SK-N-SH treated with all-trans-retinoic acid at 6 μM for 48 hours (cell line): ENCODE measurements at places on chromosomes 11 and 22.
A peak's percentile ranks its signal among the peaks of the same experiment; 100 is the strongest.

DNA sequence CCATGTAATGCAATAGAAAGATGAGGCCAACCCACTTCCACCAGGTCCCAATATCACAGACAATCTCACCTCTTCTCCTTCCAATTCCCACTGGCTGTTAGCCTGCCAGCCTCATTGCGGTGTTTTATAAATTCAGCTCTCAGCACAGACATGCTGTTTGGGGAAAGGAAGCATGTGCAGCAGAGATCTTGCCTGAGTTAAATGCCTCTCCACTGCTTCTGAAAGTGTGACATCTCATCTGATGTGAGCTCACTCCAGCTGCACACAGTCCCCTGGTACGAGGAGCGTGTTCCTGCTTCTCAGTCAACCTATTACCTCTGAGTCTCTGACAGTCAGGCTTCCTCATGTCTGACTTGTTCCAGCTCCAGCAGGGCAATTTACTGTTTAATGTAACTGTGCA lies 122.7 kb upstream of the GUCY1A2 start:
- ATAC-seq: no peak; the same call in 2 of the 3 replicates

DNA sequence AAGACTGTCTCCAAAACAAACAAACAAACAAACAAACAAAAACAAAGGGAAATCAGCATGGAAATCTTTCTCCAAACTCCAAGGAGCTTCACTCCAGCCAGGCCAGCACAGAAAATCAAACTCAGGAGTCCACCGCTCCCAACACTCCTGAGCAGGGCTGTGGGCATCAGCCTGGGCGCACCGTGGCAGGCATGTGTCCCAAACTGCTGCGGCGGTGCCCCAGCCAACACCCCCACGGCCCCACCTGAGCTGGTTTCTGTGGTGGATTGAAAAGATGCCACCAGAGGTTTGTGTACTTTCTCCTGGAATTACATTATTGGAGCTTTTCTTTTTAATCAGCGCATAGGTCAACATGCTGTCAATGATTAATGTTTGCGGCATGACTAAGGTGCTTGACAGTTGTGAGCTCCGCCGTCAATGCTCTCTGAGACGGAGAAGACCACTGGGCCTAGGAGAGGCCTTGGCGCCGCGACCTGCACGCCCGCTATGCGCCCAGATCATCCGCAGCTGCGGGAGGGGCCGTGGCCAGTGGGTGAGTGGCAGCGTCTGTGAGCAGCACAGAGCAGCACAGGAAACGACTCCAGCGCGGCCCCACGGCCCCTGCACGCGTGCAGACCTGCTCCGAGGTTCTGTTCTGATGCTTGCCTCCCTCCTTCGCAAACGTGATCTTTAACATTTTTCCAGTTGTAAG lies 18.1 kb downstream of the DRD4 start:
- ATAC-seq: no peak

DNA sequence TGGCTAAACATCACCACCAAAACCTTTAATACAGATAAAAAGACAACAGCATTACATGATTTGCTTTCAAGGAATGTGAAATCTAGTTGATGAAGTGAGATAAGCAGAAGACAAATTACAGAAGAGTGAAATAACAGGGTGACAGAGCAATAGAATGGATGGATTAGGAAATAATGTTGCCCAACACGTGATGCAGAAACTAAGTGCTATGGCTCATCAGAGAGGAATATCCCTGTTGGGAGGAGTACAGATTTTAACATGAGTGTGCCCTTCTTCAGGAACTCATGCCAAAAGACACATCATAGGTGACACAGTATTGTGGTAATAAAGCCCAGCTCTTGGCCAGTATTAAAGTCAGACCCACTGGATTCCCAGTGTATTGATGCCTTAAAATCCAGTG lies 176.6 kb upstream of the RAG2 start:
- peak; percentile 78 for ATAC-seq

- no peak for ATAC-seq
Observed at GRCh38 chr11:70587075-70587389, 188.7 kb downstream of the CTTN start.

DNA sequence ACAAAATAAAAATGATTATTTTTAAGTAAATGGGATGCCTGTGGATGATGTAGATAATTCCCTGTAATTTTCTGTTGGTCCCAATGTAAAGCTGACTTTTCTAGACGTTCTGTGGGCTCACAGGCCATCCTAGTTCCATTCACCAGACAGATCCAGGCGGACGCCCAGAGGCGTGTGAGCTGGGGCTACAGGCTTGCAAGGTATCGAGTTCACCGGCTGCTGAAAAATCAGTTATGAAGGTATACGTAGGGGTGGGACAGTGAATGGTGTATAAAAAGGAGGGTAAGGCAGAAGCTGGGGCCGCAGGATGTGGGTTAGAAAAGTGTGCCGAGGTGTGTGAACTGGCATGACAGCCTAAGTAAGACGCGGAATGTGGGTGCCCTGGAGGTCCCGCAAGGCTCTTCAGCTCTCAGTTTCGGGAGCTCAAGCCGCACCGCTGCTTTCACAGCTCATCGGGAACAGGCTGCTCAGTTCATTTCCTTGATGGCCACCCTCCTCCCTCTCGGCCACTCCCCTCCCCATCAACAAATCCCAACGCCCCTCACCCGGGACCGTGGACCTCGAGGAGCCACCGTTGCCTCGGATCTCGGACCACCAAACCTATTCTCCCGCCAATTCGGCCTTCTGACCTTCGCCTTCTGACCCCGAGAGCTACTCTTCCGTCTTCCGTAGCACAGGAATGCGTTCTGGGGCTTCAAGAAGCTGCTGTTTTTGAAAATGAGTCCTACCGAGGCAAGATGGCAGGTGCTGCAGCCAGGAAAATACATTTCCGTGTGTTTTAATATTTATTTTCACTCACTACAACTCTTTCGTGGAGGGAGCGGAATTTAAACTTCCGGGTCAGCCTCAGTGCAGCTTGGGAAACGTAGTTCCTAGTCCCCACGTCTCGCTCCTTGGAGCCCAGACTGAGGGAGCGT lies at the start of gene XNDC1N:
TSS of gene XNDC1N (minus strand) at position 775 of the 917 bp plus-strand sequence. CDS start 5,241 bp downstream, outside the sequence.
- ATAC-seq: peak; percentile 95

DNA sequence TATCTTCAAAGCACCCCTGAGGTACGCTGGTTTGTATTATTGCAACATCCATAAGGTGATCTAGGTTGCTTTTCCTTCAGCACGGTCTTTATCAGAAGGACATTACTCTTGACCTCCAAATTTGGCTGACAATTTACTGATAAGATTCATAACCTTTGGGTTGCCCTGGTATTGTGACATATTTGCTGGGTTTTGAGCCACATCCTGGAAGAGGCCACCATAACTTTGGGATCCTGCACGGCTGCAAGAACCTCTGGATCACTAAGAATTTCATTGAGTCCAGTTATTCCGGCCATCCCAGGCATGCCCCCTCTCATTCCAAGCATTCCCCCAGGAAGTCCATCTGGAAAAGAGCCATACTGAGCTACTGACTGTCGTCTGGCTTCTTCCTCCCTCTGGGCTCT lies 6.5 kb upstream of the PLET1 start:
- no peak for ATAC-seq

DNA sequence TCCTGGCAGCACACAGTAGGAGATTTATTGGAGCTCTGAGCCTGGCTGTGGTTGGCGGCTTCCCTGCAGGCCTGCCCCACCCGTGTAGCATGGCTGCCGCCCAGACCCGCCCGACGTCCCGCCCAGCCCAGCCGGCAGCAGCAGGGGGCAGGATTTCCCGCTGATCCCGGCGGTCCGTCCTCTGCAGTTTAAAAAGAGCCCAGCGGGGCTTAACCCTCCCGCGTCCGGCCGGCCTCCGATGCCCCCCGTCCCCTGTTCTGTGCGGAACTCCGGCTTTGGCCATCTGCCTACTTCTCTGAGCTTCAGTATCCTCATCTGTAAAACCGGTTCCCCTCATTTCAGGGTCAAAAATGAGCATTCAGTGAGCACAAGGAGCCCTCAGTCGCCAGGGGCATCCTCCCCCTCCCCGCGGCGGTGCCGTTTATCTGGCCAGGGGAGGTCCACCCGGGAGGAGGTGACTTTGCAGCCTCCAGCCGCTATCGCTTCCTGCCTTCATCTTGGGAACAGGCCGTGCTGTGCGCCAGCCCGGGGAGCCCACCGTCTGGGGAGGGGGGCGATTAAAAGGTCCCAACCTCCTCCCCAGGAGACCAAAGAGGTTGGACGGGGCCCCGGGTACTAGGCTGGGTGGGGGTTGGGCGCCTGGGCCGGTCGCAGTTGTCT lies at the start of gene GAS2L1:
TSS of gene GAS2L1 (plus strand) at position 476 of the 660 bp plus-strand sequence. CDS start 1,456 bp downstream, outside the sequence.
- ATAC-seq: peak; percentile 78

DNA sequence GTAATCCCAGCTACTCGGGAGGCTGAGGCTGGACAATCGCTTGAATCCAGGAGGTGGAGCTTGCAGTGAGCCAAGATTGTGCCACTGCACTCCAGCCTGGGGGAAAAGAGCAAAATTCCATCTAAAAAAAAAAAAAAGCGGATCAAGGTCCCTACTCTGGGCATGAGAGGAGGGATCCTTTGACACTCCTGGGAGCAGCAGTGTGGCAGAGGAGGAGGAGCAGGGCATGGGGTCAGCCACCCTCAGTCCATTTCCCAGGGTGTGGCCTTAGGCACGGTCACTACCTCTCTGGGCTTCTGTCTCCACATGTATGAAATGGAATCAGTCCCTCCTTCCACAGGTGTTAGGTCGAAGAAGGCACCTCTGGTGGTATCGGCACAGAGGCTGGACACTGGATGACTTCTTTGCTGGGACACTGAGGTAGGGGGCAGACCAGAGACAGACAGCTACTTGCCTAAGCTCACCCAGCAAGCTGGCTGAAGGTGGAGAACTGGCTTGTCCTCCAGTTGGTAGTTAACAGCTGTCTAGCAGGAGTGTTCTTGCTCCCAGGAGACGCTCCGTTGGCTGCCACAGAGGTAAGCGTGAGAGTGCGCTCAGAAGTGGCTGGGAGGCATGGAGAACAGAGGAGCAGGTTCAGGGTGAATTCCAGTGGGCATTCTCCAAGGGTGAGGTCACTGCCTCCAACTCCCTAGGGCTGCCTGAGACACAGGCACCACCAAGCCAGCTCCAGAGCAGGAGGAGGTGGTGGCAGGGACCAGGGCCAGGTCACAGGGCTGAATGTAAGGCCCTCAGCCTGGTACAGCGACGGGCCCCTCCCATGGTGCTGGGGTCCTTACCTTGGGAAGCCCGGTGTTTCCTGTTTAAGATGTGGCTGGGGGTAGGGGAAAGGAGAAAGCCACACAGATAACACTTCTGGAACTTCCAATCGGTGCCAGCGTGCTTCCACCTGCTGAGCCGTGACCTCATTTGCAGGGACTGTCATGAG lies 19.5 kb downstream of the TXN2 start:
- ATAC-seq: peak; percentile 81

DNA sequence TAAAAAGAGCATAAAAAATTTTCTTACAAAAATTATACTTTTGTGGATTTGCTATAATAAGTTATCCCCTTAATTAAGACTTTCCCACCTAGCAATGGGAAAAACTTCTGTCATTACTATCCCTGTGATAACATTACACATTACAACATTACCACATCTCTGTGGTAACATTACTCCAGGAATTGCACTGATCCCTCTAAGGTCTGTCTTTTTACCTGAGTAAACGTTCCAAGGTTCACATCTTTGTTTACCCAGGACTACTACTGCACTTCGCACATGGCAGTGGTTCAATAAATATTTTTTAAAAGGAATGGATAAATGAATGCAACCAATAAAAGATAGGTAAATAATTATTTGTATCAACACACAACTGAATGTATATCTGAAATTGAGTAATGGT lies 92.4 kb upstream of the NOX4 start:
- no peak for ATAC-seq

- ATAC-seq: no peak
Observed at GRCh38 chr11:12291313-12291712, 86.1 kb upstream of the PARVA start.

DNA sequence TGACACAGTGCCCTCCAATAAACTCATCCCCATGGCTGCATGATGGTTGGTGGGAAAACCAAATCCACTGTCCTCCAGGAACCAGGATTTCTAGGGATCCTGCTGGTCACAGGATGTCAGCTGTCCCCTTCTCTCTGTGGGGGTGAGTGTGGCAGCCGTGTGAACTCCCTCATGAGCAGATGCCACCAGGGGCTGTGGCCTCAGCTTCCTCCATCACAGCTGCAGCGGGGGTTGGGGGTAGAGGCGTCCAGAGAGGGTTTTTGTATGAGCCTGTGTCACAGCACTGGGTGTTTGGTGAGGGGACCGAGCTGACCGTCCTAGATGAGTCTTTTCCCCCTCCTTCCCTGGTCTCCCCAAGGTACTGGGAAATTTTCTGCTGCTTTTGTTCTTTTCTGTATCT lies 26.4 kb downstream of the IGLL5 start:
- ATAC-seq: no peak

- ATAC-seq: no peak
Observed at GRCh38 chr11:22976146-22976545, 115.9 kb upstream of the CCDC179 start.

DNA sequence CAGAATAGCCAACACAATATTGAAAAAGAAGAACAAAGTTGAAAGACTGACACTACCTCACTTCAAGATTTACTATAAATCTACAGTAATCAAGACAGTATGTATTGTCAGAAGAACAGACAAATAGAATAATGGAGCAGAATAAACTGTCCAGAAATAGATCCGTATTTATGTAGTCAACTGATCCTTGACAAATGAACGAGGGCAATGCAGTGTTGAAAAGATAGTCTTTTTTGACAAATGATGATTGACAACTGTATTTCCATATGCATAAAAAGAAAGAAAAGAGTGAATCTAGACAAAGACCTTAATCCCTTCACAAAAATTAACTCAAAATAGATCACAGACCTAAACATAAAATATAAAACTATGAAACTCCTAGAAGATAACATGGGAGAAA lies 767.1 kb downstream of the KCNA4 start:
- ATAC-seq: no peak

DNA sequence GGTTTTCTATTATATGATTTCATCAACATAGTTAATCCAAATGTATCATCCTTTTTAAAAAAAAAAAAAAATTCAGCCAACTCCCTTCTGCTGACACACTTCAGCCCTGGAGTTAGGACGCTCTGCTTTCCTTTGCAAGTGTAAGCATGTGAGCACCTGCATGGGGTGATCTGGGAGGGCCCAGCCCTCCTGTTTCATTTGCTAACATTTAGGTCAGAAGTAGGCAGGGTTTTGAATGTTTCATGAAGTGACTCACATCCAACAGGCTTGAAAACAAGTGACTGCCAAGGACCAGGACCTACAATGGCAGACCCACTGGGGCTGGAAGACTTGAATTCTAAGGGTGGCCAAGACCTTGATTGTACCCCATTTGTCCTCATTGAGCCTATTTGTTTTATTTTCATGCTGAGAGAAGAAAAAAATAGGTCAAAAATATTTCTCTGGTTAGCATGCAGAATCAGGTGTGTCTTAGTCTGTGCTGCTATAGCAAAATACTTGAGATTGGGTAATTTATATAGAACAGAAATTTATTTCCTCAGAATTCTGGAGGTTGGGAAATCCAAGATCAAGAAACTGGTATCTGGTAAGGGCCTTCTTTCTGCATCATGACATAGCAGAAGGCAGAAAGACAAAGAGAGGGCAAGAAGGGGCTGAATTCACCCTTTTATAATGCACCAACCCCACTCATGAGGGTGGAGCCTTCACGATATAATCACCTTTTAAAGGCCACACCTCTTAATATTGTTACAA lies 137.6 kb downstream of the CD44 start:
- ATAC-seq: no peak
